Left cardiac atrium (tissue), 4 donors: ENCODE measurements at places on chromosomes 4 and X. TPM values are rescaled to one million over a fixed set of nuclear protein-coding genes. Genes with fewer than 3 reads are reported as not detected.

The LETM1 gene
- total RNA-seq = 37.2 TPM

The PCDH10 gene
- total RNA-seq = 0.32 TPM

The GPRASP3 gene
- 4.8 TPM for total RNA-seq

The SHROOM2 gene
- total RNA-seq = 2.7 TPM

The DCX gene
- total RNA-seq = not detected

The CNGA1 gene
- 0.12 TPM for total RNA-seq

The NIPAL1 gene
- 1.5 TPM for total RNA-seq
